ENCODE measurements at places on chromosomes 5 and 9. TPM values are rescaled to one million over a fixed set of nuclear protein-coding genes. Genes with fewer than 3 reads are reported as not detected.

GRCh38 chr5:137191179-137191578 is 307.9 kb downstream of the SPOCK1 start:
- no peak for DNase-seq

GHR gene
- 1.8 TPM for total RNA-seq

ANP32B gene
- total RNA-seq = 50.9 TPM

- DNase-seq = no peak
Measured at GRCh38 chr9:133690081-133690561, 48.0 kb downstream of the SARDH start.

DNA sequence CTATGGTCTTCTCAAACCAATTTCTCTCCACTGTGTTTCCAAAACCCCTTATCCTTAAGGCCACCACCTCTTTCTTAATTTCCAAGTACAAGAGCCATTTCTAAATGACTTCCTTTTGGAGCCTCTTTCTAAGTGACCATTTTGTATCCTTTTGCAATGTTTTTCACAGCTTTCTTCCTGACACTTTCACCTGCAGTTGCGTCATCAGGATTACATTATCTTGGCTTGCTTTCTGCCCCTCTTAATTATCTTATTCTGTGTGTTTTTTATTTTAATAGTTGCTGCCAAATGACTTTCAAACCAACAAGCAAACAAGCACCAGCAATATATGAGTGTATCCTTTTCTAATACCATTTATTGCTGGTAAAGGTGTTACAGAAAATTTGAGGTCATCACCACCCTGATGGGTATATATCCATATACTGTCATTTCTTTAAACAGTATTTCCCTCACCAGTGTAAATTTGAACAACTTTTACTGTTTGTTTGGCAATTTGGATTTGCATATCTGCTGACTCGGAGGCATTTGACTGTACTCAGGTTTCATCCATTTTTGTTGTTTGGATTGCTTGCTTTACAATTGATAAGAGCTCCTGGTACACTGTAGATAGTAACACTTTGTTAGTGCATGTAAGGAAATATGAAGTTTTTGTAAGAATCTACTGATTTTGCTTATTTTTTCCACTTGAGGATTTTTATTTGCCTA is 5.4 kb upstream of the ANXA1 start:
- DNase-seq = no peak

- peak; percentile 86 for DNase-seq
Measured at GRCh38 chr9:134407121-134407779, 81.0 kb downstream of the RXRA start.

DNA sequence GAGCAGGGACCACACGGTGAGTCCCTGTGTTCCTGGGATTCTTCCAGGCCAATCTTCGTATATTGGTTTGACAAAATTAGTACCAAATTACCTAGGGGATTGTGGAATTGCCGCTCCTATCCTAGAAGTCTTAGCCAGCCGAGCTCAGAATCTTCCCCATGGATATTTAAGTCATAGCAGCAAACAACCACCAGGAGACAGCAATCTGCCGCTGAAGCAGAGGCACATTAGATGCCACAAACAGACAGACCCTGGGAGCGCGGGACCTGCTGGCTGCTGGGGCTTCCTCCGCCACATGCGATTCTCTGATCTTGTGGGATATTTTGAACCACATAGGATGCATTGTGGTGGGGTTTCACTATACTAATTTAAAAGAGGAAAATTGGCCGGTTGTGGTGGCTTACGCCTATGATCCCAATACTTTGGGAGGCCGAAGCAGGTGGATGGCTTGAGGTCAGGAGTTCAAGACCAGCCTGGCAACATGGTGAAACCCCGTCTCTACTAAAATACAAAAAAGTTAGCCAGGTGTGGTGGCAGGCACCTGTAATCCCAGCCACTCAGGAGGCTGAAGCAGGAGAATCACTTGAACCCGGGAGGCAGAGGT is 31.7 kb upstream of the ZBTB43 start:
- no peak for DNase-seq

GPRIN1 gene
- total RNA-seq = 1.4 TPM

DNA sequence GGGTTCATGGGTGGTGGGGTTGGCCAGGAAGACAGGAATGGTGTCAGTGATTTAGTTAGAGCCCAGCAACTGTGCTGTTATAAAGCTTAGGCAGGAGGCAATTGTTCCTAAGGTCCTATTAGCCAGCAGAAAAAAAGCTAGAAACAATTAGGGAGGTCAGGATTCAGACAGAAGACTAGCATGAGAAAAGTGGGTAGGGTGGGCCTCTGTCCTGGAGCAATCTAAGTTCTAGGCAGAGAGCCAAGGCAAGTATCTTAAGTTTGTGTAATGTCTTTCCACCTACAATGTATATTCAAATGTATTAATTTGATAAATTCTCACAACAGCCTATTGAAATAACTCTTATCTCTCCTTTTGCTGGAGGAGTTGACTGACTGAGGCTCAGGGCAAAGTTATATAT is 6.1 kb upstream of the ZFAND5 start:
- DNase-seq = no peak

COL23A1 gene
- total RNA-seq = 0.85 TPM

GRCh38 chr9:110446171-110446570 is 108.5 kb upstream of the TXNDC8 start:
- DNase-seq = no peak

GRCh38 chr9:69932901-69933300 is 110.7 kb upstream of the MAMDC2 start:
- DNase-seq = no peak

GABRA1 gene
- not detected for total RNA-seq

DNA sequence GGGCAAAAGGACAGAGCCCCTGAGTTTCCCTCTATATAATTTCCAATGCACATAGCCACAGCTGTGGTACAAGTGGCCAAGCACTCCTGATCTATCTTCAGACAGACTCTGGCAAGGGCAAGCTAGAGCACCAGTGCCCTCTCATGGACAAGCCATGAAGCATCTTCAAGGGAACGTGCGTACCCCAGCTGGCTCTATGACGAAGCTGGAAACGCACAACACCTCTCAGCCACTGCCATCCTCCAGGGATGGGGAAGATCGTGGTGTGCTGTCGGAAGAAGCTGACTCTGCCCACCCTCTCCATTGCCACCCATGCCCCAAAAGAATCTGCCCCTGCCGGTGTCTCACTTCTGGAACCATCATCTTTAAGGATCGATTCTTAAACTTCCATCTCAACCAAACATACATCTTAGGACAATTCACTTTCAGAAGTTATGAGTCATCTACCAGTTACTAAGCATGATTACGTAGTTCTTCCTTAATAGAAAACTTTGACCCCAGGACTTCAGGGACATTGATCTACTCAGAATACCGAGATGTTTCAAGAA is 482.9 kb downstream of the AGTPBP1 start:
- no peak for DNase-seq

GRCh38 chr9:136250676-136251075 is 5.1 kb upstream of the QSOX2 start:
- no peak for DNase-seq

ZNF483 gene
- total RNA-seq = 16.8 TPM

LCN12 gene
- not detected for total RNA-seq

DNA sequence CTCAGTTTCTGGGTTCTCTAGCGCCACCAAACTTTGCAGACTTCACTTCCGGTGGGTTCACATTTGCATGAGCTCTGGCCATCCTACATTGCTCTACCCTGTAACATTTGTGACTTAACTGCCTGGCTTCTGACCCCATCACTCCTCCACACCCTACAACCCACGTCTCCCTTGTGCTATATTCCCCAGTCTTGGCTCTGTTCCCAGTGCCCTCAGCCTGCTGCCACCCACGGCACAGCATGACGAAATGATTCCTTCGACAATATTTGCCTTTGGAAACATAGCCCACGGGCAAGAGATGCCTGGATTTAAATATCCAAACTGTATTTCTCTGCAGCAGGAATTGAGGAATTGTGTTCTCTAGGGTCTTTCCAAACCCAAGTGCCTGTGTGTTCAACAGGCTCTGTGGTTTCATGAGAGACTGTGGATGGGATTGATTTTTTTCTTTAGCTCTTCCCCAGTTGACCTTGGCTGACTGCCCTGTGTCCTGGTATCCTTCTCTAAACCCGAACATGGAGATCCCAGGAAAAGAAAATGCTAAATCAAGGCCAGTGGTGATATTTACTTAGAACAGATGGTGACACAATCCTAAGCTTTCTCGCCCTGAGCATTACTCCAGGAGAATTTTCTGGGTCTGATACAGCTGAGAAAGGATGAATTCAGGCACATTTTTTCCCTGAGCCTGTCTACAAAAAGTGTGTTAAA is 44.4 kb upstream of the GRIA1 start:
- no peak for DNase-seq

DNA sequence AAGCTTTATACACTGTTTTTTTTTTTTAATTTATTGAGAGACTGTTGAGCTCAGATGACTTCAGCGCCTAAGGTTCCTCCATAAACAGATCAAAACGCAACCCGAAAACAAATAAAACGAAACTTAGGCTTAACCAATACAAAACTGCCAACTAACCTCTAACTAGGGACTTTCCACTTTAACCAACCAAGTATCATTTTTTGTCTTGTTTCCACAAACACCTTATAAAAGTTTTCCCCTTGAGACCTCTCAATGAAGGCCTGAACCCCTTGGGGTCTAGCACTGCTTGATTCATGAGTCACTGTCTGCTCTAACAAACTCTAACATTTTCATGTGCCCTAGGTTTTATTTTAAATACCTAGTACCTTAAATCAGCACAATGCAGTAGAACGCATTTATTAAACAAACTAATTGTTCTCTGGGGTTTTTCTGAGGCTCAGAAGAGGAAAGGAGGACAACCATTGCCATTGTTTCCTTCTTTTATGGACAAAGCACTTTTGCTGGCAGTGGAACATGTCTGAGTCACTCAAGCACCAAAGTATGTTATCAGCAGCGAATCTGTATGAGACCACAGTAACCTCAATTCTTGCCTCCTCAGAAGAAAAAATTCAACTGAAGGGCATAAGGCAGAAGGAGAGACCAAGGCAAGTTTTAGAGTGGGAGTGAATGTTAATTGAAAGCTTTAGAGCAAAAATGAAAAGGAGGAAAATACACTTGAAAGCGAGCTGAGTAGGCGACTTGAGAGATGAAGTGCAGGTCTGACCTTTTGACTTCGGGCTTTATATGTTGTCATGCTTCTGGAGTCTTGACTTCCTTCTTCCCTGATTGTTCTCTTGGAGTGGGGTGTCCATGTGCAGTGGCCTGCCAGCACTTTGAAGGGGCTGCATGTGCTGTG is 97.7 kb upstream of the HCN1 start:
- DNase-seq = no peak

DNA sequence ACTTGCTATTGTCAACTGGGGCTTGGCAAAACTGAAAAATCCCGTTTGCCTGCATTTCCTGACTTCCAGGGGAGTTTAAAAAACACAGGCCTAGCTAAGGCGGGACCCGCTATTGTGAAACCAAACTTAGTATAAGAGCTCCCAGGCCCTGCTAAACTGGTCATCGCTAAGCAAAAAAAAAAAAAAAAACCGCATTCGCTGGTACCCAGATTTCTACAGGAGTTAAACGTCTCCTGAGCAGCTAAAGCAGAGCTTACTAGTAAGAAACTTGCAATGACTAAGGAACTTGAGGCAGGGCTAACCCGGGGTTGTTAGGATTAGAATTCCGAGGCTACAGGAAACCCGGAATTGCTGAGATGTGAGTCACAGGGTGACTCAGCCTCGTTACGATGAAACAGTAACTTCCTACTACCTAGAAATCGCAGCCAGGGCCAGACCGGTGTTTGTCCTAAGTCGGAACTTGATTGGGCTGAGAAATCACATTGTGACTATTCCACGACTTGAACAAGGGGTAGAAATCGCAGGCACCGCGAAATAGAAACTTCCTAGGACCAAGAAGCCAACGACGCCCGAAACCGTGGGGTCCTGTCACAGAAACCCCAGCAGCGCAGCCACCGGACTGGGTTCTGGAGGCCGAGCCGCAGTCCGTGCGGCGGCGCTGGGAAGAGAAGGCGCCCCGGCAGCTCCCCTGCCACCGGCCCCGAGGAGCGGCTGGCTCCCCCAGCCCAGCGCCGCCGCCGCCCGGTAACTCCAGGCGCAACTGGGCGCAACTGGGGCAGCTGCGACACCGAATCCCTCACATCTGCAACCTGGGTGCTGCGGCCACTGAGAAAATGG is 89.4 kb downstream of the ANXA2R start:
- peak; percentile 76 for DNase-seq

Data from uterus (tissue), 4 donors.